ENCODE measurements at places on chromosomes 6 and 20. TPM values are rescaled to one million over a fixed set of nuclear protein-coding genes. Genes with fewer than 3 reads are reported as not detected.

The IMPG1 gene
- total RNA-seq, result not detected

The FHL5 gene
- total RNA-seq, result not detected

The KPNA5 gene
- total RNA-seq, result 12.2 TPM

The SNAP25 gene
- not detected for total RNA-seq

The MYCT1 gene
- 148 TPM for total RNA-seq

The POM121L2 gene
- not detected for total RNA-seq

The MROH8 gene
- total RNA-seq, result 0.28 TPM
